Activated CD4-positive, alpha-beta T cell treated with anti-CD3 and anti-CD28 coated beads, Interleukin-2, amount 50 U/mL, for 1 hour (primary cell): ENCODE measurements at places on chromosomes 13 and 19.

GRCh38 chr13:109144693-109145437 is 515.5 kb downstream of the MYO16 start:
- no peak for DNase-seq

DNA sequence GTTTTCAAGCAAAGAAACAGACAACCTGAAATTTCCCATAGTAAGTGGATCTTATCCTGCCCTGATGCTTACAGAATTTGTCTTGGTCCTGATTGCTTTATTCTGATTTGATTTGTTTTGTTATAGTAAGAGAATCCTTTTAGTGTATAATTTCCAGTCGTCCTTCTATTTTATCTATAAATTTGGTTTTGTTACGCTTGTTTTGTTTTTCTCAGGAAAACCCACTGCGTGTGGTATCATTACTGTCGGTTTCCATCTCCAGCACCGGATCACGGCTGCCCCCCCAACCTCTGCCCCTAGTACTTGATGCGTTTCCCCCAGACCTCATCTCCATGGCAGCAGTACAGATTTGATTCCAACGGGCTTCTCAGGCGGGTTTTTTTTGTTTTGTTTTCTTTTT is 58.0 kb upstream of the PDCD5 start:
- DNase-seq = no peak

DNA sequence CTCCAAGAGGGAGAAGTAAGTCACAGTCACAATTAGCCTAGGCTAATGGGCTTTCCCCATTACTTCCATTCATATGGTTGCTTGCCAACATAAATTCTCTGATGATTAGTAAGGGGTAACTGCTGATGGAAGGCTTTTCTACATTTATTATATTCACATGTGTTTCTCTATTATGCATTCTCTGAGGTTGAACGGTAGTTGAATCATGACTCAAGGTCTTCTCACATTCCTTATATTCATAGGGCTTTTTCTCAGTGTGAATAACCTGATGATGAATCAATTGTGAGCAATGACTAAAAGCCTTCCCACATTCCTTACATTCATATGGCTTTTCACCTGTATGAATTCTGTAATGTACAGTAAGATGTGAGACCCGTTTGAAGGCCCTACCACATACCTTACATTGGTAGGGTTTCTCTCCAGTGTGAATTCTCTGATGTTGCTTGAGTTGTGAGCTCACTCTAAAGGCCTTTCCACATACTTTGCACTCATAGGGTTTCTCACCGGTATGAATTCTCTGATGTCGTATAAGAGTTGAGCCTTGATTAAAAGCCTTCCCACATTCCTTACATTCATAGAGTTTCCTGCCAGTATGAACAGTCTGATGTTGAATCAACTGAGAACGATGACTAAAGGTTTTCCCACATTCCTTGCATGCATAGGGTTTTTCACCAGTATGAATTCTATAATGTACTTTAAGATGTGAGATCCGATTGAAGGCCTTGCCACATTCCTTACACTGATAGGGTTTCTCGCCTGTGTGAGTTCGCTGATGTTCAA is 9.3 kb downstream of the ZNF582 start:
- no peak for DNase-seq

DNA sequence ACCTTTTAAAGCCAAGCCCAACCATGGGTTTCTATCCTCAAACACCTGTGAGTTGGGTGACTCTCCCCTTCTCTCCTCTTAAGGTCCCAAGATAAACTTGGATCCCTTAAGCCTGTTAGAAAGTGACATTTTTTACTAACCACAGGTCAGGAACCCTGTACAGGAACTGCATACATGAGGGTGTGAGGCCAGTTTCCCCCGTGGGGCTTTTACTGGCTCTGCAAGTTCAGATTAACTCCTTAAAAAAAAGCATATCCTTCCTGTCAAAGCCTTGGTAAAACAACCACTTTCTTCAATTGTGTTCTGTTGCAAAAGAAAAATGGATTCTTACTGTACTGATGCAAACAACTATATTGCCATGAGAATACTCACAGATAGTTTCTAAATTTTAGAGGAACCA is 2638.7 kb upstream of the PCDH20 start:
- DNase-seq = no peak

DNA sequence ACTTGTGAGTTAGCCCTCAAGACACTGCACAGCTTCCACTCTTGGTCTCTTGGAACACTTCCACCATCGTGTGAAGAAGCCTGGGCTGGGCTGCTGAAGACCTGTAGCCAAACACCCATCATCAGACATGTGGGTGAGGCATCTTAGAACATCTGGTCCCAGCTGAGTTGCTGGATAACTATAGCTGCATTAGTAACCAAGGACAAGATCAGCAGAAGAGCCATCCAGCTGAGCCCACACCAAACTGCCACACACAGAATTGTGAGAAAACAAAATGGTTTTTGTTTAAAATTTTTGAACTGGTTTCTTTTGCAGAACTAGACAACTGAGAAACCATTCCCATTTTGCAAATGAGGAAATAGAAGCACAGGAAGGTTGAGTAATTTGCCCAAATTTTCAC is 56.2 kb downstream of the CCNE1 start:
- DNase-seq = no peak

DNA sequence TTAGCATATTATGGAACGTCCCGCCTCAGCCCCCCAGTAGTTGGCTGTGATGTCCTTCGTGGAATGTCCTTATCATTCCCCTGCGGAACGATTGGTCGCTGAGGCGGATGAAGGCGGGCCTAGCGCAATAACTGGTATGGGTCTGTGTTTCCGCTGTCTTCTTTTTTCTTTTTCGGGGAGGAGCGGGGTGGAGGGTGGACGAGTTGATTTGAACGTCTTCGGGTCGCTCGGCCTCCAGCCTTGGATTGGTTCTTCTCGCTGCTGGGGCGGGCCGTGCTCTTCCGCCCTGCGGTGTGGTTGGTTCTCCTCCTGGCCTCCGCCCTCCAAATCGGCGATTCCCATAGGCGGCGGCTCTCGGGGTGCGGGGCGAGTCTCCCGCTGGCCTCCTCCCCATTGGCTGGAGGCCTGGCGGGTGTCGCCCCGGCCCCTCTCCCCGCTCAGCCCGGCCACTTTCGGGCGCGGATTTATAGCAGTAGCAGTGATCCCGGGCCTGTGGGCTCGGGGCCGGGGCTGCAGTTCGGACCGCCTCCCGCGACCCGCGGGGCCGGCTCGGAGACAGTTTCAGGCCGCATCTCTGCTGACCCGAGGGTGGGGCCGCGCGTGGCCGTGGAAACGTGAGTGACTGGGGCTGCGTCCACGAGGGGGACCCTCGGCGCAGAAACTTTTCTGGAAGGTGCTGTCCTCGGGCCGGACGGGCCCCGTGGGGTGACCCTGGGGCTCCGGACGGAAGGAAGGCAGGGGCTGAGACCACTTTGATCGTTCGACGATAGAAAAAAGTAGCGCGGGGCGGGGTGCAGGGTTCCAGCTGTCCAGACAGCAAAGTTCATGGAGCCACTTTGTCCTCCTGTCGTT is 2.1 kb downstream of the ING1 start:
- DNase-seq = peak; percentile 94

- DNase-seq = no peak
These were observed 18.7 kb downstream of the EFNA2 start for GRCh38 chr19:1304197-1304924.

GRCh38 chr13:99093997-99094396 is 106.7 kb upstream of the UBAC2 start:
- DNase-seq = no peak

- peak; percentile 52 for DNase-seq
These were observed at the start of gene ZNF135 for GRCh38 chr19:58059003-58059670. TSS of gene ZNF135 (plus strand) at chr19:58059282. CDS start at chr19:58060003, 721 bp downstream.

DNA sequence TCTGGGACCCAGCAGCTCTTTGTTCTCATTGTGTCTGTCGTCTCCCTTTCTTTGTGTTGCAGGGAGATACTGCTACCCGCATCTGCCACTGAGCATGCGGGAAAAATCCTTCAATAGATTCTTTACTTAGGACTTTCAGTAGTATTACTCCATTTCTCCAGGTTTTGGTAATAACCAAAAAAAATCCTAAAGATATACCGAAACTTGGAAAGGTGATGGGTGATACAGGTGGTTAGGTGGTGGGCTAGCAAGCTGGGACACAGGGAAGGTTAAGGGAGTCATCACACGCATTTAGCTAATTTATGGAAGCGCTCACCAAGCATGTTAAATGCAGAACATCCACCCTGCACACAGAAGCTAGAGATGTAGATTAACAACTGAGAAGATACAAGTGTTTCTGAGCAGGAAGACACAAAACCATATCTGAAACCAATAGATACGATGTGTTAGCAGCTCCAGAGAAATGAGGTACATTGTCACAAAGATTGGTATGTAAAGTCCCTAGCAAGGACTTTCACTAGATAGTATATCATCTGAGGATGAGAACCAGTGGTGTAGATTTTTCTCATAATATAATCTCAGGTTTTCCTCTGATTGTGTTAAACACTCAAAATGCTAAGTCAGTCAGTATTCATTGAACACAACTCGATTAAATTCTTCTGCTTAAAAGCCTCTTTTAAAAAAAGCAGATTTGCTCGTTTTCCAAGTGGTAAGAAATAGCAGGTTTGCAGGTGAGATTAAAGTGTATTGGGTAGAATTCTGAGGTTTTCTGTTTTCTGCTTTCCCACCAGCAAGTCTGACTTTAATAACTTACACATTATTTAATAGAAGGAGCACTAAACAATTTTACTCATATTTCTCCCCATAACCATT is 1.2 kb upstream of the SLAIN1 start:
- DNase-seq = no peak

- DNase-seq = no peak
These were observed 371.4 kb upstream of the SLC10A2 start for GRCh38 chr13:103437651-103438050.

GRCh38 chr13:51758691-51759090 is 45.3 kb downstream of the DHRS12 start:
- no peak for DNase-seq

DNA sequence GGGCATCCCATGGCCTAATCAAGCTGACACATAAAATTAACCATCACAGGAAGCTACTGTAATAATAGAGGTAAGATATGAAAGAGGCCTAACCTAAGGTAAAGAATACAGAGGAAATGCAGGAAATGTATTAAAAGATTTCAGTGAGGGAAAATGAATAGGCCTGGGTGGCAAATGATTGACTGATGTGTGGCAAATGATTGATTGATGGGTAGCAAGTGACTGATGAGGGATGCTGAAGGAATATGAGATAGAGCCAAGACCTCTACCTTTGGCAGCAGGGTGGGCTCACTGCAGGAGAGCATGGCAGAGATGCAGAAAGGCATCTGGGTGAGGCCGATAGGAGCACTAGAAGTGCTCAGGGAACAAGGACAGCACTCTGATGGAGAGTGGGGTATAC is 172.9 kb downstream of the KCTD12 start:
- DNase-seq = no peak

- DNase-seq = no peak
These were observed 421.9 kb upstream of the PRR20A start for GRCh38 chr13:56718791-56719190.

- peak; percentile 88 for DNase-seq
These were observed 8.6 kb downstream of the LTBP4 start for GRCh38 chr19:40609561-40610395.

GRCh38 chr13:46968450-46968849 is 71.6 kb upstream of the HTR2A start:
- DNase-seq = no peak

GRCh38 chr19:8835446-8835845 is 3.3 kb downstream of the MBD3L1 start:
- no peak for DNase-seq

- no peak for DNase-seq
These were observed 420.5 kb downstream of the FGF9 start for GRCh38 chr13:22091222-22091970.

DNA sequence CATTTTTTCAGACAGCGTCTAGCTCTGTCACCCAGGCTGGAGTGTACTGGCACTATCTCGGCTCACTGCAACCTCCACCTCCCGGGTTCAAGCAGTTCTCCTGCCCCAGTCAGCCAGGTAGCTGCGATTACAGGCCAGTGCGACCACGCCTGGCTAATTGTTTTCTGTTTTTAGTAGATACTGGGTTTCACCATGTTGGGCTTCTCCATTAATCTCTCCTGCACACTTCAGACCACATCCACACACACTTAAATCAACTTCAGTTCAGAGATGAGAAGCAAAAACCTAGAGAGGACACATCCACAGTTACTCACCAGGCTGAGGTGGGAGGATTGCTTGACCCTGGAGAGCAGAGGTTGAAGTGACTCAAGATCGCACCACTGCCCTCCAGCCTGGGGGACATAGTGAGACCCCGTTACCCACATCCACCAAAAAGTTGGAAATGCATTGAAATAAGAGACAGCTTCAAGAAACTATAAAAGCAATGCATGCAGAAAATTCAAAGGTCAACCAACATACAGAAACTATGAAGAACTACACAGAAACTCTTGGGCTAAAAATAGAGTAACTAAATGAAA is 42.3 kb downstream of the ZNF611 start:
- DNase-seq = no peak

- no peak for DNase-seq
These were observed 18.3 kb downstream of the RASA3 start for GRCh38 chr13:114114006-114114640.

DNA sequence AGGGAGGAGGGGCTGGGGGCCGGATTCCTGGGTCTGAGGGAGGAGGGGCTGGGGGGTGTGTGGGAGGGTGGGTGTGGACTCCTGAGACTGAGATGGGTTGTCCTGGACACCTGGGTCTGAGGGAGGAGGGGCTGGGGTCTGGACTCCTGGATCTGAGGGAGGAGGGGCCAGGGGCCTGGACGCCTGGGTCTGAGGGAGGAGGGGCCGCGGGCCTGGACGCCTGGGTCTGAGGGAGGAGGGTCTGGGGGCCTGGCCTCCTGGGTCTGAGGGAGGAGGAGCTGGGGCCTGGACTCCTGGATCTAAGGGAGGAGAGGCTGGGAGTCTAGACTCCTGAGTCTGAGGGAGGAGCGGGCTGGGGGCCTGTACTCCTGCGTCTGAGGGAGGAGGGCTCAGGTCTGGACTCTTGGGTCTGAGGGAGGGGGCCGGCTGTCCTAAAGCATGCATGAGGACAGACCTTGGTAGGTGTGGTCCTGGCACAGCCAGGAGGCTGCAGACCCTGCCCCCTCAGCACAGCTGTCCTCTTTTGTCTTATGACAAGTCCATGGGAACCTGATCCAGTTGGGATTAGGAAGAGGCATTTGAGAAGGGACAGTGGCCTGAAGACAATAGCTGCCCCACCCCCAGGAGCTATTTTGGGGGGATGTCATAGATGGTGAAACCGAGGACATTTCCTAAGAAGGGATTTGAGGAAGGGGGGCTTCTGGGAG is 1.3 kb downstream of the TNNT1 start:
- no peak for DNase-seq

DNA sequence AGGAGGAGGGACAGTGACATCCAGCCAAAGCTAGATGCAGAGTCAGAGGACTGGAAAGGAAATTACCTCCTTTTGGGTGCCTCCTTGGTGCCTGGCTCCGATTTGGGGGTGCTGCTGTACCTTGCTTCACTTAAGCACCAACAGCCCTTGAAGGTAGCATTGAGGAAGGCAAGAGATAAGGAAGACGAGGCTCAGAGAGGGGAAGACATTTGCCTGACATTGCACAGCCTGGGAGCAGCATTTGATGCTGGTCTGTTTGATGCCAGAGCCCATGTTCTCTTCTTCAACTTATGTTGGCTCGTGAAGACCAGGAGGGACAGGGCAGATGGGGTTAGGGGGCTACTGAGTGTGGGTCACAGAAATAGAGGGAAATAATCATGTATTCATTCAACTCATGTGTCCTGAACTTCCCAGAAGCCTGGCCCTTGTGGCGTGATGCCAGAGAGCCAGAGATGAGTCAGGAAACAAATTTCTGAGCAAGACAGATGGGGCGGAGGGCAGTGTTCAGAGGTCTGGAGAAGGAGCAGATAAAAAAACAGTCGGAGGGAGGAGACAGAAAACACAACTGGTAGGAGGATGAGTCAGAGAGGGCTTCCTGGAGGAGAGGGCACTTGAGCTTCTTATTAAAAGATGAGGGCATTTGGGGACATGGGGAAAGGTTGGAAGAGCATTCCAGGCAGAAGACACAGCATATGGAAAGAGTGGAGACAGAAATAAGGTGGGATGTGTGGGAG is 3.0 kb upstream of the C19orf81 start:
- DNase-seq = no peak
